ENCODE measurements at places on chromosomes 4 and X. TPM values are rescaled to one million over a fixed set of nuclear protein-coding genes. Genes with fewer than 3 reads are reported as not detected.

TREX2 gene
- 2.2 TPM for total RNA-seq

ZCCHC4 gene
- 7.7 TPM for total RNA-seq

PTTG2 gene
- total RNA-seq: not detected

ZNF630 gene
- 1.5 TPM for total RNA-seq

IL2RG gene
- 1.9 TPM for total RNA-seq

BCORL1 gene
- total RNA-seq: 2.5 TPM

H2BW1 gene
- not detected for total RNA-seq

TEX13C gene
- total RNA-seq: not detected

ARR3 gene
- not detected for total RNA-seq

CXCL13 gene
- total RNA-seq: not detected

ETDB gene
- total RNA-seq: not detected

MAGEA4 gene
- total RNA-seq: not detected

CXCL8 gene
- total RNA-seq: 254 TPM

PPEF2 gene
- not detected for total RNA-seq

ALG13 gene
- 50.2 TPM for total RNA-seq

PRMT9 gene
- total RNA-seq: 6.6 TPM

PDGFC gene
- total RNA-seq: 4.0 TPM

STATH gene
- total RNA-seq: not detected

CSAG3 gene
- not detected for total RNA-seq

G6PD gene
- 75.2 TPM for total RNA-seq

FGG gene
- total RNA-seq: not detected
